ENCODE measurements at places on chromosomes 7 and 10.

- no peak for DNase-seq
Observed at GRCh38 chr10:29426420-29426819, 137.6 kb downstream of the LYZL1 start.

GRCh38 chr7:155543011-155543876 is 3.1 kb downstream of the CNPY1 start:
- no peak for DNase-seq

DNA sequence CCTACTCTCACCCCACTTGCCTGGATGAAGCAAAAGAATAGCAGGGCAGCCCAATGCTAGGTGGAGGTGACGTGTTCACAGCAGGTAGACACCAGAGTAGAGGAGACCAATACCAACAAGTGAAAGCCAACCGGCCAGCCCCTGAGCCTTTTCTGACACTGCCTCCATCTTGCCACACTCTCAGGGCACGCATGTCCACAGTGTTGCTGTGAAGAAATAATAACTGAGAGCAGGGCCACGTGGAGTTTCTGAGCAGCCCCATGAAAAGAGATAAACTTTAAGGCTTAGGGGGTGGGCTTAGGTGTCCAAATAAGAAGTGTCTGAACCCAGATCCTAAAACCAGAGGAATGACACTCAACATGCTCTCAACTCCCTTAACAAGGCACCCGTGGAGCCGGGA is 9.0 kb upstream of the TMEM273 start:
- DNase-seq = no peak

DNA sequence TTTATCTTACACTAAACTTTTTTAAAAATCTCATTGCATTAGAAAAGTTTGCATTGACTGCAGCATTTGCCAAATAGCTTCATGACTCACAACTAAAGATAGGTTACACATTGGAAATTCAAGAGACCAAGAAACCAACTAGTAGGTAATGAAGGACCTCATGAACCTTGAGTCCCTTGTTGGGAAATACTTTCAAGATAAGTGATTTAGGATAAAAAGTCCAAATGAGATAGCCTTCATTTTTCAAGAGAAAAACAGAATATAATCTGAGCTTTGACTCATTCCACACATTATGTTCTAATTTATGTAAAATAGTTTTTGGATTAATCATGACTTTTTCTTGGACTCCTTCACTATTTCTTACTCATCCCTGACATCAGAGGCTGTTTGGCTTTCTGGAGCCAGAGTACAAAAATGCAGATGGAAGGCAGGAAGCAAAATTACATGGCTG is 13.1 kb upstream of the LIPF start:
- no peak for DNase-seq

DNA sequence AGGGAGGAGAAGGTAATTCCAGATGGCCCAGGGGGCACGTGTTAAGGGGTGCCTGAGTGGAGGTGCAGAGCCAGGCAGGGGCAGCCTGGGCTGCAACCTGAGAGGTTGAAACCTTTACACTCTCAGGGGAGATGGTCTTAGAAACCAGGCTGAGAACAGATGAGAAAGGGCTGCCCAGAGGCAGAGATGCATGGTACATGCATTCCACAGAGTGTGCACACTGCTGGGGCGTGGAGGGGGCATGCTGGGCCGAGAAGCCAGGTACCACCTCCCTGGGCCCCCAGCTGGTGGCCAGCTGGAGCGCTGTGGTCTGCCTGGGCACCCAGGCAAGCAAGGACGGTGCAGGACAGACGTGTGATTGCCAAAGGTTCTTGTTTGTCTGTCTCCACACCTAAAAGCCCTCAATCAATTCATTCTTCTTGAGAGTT is 14.1 kb upstream of the CSGALNACT2 start:
- no peak for DNase-seq

DNA sequence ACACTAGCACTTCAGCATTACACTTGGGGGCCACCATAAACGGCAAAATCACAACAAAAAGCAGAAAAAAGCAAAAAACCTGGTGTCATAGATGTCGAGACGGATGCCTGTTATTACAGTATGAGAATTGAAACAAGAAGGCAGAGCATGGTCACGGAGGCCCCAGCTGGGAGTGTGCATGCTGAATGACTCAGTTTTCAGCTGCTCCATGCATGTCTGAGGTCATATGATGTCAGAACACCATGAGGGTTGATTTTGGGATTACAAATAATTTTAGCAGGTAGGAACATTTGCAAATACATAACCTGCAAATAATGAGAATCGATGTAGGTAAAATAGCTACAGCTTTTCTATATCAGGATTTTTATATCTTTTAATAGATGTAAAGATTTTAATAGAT is 19.1 kb downstream of the ZMYND11 start:
- no peak for DNase-seq

DNA sequence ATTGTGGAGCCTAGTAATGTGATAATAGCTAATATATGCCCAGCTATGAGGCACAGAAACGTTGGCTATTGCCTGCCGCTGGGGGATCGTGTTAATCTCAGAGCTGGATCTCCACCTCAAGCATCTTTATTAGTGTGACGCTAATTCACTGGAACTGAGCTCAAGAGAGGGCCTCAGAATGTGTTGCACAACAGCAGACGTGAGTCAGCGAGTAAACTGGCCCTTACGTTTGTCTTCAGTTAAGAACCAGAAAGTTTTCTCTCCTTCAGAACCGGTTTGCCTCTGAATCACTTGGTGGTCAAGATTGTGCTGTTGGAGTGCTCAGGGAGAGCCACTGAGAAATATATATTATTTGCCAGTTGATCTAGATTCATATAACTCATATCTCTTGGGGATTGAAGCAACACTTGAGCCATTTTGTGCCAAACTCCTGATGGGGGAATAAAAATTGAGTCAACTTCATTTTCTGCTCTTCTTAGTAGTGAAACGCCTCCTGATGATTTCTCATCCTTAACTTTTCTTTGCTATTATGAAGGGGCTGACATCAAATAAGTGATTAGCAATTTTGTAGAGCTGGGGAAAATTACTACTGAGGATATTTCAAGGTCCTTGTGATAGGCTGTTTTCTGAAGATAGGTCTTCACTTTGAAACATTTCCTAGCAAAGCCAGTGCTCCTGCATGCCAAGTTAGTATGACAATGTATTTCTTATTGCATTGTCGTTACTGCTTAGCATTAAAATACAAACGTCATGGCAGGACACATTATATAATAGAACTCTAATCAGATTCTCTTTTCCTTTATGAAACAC is 22.3 kb downstream of the BZW2 start:
- DNase-seq = no peak

DNA sequence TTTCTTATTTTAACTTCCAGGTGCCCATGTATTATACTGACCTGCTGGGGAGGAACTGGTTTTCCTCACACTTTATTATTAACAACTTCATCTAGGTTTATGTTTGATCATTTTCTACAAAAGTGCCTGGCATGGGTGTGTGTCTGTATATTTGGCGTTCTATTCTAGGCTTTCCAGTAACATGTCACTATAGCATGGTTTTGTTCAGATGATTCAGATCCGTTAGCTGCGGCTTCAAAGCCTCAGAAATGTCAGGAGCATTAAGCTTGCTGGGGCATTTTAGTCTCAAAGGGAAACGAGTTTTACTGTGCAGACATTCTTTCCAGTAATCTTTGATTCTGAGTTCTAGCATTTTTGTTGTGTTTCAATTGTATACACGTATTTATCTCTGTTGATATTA is 2.3 kb downstream of the INPP5A start:
- DNase-seq = no peak

DNA sequence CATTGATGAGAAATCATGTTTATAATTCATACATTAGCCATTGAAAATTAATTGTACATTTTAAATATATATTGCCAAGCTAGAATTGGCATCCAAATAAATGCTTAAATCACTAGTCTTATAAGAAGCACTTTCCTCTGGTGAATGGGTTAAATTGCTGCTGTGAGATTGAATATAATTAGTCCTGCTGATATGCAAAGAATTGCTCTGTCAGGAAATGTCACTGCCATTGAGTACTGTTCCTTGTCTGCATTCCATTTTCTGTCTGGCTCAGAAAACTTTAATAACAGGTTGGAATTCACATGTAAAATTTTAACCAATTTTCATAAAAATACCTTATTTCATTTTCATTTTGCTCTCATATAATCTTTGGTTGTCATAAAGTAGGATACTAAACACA is 589.1 kb downstream of the MAGI2 start:
- DNase-seq = no peak

DNA sequence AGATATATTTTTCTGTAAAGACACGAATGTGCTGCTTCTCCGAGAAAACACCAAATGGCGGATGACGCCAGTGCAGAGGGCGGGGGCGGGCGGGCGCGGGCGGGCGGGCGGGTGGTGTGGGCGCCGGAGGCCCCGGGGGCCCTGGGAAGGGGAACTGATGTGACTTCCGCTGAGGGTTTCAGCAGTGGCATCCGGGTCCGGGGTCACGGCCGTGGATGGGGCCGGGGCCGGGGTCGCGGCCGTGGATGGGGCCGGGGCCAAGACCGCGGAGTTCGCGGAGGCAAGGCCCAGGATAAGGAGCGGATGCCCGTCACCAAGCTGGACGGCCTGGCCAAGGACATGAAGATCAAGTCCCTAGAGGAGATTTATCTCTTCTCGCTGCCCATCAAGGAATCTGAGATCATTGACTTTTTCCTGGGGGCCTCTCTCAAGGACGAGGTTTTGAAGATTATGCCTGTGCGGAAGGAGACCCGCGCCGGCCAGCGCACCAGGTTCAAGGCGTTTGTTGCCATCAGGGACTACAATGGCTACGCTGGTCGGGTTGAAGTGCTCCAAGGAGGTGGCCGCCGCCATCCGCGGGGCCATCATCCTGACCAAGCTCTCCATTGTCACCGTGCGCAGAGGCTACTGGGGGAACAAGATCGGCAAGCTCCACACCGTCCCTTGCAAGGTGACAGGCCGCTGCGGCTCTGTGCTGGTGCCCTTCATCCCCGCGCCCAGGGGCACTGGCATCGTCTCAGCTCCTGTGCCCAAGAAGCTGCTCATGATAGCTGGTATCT is 20.3 kb upstream of the IGF2BP3 start:
- DNase-seq = peak; percentile 70

DNA sequence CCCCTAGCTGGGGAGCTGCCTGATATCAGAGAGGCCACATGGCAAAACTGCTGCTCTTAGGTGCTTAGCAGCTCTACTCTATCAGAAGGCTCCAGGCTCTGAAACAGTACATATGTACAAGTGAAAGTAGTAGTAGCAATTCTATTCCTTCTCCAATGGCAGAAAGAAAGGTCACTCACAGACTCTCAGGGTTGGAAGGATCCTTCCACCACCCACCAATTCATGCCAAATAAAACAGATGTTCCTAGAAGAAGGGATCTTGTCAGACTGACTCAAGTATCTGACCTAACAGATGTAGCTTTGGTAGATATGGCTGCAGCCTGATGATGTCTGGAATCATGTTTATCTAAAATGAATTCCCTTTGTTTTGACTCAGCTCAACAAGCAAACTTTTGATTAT is 8.0 kb upstream of the ALDH18A1 start:
- DNase-seq = no peak

GRCh38 chr7:137715121-137715520 is 131.7 kb downstream of the DGKI start:
- DNase-seq = no peak

- no peak for DNase-seq
Observed at GRCh38 chr7:108008240-108008639, 5.3 kb upstream of the LAMB1 start.

DNA sequence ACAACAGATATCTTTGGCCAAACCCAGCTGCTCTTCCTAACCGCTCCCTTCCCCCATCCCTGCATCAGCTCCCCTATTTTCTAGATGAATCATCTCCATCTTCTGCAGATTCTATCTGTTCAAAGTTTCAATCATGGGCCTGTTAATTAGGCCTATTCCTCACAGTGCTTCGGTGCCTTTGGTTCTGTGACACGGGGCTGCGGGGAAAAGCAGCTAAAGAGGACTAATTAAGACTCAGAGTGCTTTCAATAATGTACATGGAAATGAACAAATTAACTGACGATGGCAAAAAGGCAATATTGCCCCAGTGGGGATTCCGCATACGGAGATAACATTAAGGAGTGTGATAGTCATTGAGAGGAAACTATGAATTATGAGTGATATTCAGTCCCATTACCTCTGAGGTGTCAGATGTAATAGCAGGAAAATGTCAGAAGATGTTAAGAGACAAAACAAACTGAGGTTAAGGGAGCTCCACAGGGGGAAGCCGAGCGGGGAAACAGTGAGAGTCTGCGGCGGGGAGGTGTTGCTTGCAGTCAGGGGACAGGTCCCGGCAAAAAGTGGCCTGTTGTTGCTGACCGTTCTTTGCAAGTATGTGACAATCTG is 716.9 kb downstream of the TYW1 start:
- DNase-seq = no peak

- no peak for DNase-seq
Observed at GRCh38 chr7:80230327-80230726, 95.7 kb downstream of the GNAI1 start.

- DNase-seq = no peak
Observed at GRCh38 chr7:87370660-87371180, 25.3 kb downstream of the CROT start.

- DNase-seq = peak; percentile 91
Observed at GRCh38 chr7:151083071-151083823, at the start of gene TMUB1. Gene TMUB1, minus strand, starts transcription at chr7:151083493. Its CDS starts 930 bp downstream, at chr7:151082563.

DNA sequence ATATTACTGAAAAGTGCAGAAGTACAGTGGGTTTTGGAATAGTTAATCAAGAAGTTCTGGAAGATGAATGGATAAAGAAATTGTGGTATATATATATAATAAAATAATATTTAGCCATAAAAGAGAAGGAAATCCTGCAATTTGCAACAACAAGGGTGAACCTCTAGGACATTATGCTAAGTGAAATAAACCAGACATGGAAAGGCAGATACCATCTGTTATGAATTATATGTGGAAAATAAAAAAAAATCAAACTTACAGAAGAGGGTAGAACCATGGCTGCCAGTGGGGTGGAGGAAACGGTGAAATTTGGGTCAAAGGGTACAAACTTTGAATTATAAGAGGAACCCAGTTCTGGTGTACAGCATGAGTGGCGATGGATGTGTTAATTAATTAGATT is 162.6 kb downstream of the BICC1 start:
- DNase-seq = no peak

All from CD4-positive, alpha-beta T cell treated with Interleukin-17A for 1 hour (primary cell).